MM.1S (cell line): ENCODE measurements at places on chromosomes 16 and 17.

DNA sequence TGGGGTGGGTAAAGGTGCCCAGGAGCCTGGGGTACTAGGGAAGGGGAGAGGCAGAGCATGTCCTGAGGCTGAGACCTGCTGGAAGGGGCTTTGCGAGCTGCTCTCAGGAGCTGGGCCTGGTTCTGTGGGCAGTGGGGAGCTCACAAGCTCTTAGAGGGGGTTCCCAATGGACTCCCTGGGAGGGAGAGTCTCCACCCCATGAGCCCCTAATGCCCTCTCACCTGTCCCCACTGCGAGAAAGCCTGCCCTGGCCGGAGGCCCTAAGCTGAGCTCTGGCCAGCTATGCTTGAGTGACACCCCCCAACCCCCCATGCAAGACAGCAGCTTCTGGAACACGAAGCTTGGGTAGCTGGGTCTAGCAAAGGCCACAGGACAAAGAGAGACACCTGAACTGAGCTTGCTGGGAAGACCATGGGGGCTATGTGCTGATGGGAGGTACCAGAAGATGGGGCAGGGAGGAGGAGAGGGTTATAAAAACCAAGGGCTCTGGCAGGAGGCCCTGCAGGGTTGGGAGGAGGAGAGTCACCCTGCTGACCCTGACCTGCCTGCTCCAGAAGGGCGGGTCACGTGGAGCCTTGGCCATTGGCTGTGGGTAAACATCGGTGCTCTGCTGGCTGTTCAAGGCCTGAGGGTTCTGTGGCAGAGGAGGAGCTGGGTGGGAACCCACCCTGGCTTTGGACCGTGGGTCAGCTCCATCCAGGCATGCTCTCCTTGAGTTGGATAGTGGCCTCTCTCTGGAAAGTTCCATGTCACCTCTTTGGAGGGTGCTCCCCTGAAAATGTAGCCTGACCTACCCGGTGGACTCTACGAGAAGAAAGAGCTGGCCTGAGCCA, 106.7 kb downstream of the RAB11FIP4 start:
- DNase-seq: no peak

GRCh38 chr16:53704445-53704813, 473 bp downstream of the FTO start:
- DNase-seq: no peak

GRCh38 chr16:49545741-49546448, 172.3 kb downstream of the C16orf78 start:
- DNase-seq: no peak

DNA sequence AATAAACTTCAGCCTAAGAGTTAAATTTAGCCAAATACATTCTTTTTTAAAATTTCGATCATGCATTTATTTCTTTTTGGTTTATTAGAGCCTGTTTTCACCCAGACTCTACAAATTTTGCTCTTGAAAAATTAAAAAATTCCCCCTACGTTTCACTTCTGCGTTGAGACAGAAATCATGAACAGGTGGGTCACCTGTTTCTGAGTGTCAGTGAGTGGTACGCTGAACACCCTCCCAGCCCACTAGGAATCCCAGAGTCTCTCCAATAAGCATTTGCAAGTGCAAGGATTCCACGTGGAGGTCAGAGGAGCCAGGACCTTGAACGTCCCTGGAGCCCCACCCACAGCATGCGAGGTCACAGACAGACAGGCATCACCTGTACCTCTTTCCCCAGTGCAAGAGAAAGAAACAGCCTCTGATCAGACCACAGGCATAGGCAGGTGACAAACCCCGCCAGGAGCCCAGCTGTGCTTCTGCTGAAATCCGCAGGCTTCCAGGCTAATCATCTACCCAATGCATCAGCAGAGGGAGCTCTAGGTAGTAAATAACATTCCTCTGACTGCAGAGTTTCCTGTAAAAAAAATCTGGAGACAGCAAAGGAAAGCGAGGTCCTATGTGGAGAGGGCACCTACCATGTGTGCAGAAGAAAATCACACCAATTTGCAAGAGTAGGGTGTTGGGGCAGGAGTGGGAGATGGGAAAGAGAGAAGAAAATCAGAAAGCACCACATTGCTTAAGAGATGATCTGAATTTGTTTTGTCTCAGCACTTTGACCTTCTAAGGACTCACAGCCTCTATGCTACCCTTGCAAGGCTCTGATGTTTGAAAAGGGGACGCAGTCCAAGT, 5.9 kb upstream of the XYLT1 start:
- DNase-seq: peak; percentile 93

GRCh38 chr16:71726476-71727315, 2.2 kb upstream of the PHLPP2 start:
- DNase-seq: no peak

DNA sequence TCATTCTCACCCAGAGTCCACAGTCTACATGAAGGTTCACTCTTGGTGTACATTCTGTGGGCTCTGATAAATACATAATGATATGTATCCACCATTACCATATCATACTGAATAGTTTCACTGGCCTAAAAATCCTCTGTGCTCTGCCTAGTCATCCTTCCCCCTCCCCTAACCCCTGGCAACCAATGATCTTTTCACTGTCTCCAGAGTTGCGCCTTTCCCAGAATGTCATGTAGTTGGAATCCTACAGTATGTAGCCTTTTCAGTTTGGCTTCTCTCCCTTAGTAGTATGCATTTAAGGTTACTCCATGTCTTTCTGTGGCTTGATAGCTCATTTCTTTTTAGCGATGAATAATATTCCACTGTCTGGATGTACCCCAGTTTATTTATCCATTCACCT, 101.3 kb downstream of the NOG start:
- no peak for DNase-seq

DNA sequence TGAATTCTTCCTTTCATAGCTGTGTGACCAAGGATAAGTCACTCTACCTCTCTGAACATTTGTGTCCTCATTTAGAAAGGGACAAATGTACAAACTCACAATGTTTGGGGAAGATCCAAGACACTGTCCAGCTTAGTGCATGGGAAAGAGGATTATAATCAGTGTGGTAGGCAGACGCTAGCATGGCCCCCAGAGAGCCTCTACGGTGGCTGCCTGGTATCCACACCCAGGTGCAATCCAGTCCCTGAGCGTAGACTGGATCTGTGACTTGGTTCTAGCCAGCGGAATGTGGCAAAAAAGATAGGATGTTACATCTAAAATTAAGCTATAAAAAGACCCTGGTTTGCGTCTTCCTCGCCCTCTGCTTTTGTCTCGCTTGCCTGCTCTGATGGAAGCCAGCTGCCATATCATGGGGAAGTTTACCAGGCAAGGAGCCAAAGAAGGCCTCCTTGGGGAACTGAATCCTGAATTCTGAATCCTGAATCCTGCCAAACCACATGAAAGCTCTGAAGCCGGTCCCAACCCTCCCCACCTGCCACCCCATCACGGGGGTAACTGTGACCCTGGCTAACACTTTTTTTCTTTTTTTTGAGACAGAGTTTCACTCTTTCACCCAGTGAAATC, 51.7 kb downstream of the PLXDC1 start:
- DNase-seq: no peak

- DNase-seq: no peak
These were observed 44.9 kb upstream of the CAPN15 start for GRCh38 chr16:482468-483185.
